Esophagus squamous epithelium (tissue), 5 donors: ENCODE measurements at places on chromosomes 12 and 14.

GRCh38 chr14:100892496-100893227 is 10.9 kb downstream of the RTL1 start:
- DNase-seq: no peak

DNA sequence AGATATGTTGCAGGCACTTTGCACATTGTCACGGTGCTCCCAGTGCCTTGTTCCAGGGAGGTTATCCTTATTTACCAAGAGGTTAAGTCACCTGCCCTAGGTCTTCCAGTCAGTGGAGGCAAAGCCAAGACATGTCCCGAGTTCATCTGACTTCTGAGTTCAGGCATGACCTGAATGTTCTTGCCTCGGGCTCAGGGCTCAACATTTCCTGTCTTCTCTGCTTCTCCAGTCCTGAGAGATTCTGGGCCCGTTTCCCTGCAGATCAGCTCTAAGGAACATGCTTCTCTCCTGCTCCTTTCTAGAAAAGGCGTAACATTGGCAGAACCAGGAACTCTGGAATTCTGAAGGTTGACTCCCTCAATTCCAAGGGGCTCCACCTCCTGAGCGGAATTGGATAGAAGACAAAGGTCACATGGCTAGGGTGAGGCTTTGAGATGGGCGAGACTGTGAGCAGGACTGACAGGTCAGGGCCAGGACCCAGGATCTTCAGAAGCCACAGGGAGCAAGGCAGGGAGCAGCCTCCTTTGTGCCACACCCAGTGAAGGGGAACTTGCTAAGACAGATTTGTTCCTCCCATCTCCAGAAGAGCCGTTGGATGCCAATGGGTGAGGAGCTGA is 19.9 kb downstream of the BDKRB2 start:
- DNase-seq: no peak

DNA sequence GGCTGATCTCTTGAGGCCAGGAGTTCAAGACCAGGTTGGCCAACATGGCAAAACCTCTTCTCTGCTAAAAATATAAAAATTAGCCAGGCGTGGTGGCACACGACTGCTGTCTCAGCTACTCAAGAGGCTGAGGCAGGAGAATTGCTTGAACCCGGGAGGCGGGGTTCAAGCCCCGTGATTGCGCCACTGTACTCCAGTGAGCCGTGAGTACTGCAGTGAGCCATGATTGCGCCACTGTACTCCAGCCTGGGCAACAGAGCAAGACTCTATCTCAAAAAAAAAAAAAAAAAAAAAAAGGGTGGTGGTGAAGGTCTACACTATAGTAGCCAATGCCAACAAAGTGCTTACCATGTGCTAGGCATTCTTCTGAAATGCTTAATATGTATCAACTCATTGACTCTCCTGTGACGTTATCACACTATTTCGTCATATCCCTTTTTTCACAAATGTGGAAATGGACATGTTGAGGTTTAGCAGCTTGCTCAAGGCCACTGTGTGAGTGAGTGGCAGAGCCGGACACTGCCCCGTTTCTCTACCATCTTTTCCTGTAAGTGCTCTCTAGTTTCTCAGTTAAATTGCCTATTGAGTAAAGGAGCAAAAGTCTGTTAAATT is 59.6 kb downstream of the GNS start:
- no peak for DNase-seq

- DNase-seq: no peak
Observed at GRCh38 chr12:93127107-93127560, 198.0 kb upstream of the EEA1 start.

GRCh38 chr14:80491131-80491530 is 279.8 kb upstream of the DIO2 start:
- DNase-seq: no peak

DNA sequence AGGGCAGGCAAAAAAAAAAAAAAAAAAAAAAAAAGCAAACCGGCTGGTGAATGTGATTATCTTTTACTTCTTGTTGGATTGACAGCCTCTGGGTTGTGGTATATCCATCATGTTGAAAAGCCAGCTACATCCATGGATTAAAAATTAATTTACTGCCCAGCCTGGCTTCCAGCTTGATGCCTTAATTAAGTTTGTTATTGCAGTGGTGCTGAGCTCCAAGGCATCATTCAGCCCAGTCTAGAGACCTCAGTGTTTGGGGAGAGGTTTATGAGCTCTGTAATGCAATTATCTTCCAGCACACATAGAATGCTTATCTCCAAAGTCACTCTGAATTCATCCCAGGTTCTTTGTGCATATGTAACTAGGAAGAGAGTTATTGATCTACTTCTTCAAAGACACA is 114.8 kb downstream of the RIMBP2 start:
- DNase-seq: no peak
